Activated CD4-positive, CD25-positive, alpha-beta regulatory T cell (primary cell): ENCODE measurements at places on chromosomes 13 and 19.

- no peak for DNase-seq
Measured at GRCh38 chr13:105147461-105147860, 1388.0 kb downstream of the EFNB2 start.

DNA sequence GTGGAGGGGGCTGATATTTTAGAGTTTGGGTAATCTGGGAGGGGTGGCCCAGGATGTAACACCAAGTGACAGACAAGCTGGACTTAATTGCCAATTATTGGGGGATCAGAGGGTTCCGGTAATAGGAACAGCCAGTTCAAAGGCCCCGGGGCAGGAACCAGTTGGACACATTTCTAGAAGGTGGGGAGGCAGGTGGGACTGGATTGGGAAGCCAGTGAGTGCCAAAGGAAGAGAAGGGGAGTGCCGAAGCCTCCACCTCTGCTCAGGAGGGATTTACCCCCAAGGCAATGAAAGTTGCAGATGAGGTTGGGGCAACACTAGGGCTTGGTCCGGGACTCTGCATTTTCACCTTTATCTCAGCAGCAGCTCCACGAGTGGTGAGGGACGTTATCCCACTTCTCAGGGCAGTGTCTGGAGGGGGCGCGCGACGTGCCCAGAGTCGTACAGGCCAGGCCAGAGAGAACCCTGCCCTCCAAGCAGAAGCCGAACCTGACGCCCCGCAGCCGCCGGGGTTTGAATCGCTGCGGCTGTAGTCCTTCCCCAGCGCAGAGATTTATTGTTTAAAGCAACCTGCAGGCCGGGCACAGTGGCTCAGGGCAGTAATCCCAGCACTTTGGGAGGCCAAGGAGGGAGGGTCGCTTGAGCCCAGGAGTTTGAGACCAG lies 5.7 kb upstream of the JUND start:
- DNase-seq: no peak

GRCh38 chr19:37905946-37906868 lies at the start of gene WDR87:
Gene WDR87, minus strand, starts transcription at chr19:37906594. Its CDS starts 8,355 bp downstream, at chr19:37898239.
- peak; percentile 29 for DNase-seq

- no peak for DNase-seq
Measured at GRCh38 chr13:28052945-28053344, 47.4 kb downstream of the FLT3 start.

GRCh38 chr19:32339988-32340874 lies 5.2 kb upstream of the ZNF507 start:
- peak; percentile 22 for DNase-seq

GRCh38 chr19:4391701-4392483 lies 8.5 kb downstream of the SH3GL1 start:
- no peak for DNase-seq

DNA sequence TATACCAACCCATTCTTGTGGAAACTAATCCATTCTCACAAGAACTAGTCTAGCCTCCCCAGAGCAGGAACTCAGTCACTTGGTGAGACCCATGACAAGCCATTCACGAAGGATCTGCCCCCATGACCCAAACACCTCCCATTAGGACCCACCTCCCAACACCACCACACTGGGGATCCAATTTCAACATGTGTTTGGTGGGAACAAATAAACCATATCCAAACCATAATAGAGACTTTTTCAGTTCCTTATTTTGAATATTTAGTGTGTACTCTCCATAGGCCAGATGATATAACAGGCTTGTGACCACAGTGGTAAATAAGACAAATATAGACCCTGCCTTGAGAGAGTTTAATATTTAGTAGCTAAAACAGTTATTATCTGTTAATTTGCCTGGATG lies 227.5 kb upstream of the SERP2 start:
- no peak for DNase-seq

DNA sequence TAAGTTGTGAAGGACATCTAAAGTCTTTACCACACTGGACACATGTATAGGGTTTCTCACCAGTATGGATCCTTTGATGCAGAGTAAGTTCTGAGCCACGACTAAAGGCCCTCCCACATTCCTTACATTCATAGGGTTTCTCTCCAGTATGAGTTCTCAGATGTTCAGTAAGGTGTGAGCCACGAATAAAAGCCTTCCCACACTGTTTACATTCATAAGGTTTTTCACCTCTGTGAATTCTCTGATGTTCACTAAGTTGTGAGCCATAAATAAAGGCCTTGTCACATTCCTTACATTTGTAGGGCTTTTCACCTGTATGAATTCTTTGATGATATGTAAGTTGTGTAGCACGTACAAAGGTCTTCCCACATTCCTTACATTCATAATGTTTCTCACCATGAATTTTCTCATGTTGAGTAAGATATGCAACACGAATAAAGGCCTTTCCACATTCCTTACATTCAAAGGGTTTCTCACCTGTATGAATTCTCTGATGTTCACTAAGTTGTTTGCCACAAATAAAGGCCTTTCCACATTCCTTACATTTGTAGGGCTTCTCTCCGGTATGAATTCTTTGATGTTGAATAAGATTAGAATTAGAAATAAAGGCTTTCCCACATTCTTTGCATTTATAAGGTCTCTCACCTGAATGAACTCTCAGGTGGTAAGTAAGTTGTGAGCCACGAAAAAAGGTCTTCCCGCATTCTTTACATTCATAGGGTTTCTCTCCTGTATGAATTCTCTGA lies 29.8 kb downstream of the ZNF571 start:
- no peak for DNase-seq

GRCh38 chr13:22403144-22403543 lies 732.3 kb downstream of the FGF9 start:
- DNase-seq: no peak

DNA sequence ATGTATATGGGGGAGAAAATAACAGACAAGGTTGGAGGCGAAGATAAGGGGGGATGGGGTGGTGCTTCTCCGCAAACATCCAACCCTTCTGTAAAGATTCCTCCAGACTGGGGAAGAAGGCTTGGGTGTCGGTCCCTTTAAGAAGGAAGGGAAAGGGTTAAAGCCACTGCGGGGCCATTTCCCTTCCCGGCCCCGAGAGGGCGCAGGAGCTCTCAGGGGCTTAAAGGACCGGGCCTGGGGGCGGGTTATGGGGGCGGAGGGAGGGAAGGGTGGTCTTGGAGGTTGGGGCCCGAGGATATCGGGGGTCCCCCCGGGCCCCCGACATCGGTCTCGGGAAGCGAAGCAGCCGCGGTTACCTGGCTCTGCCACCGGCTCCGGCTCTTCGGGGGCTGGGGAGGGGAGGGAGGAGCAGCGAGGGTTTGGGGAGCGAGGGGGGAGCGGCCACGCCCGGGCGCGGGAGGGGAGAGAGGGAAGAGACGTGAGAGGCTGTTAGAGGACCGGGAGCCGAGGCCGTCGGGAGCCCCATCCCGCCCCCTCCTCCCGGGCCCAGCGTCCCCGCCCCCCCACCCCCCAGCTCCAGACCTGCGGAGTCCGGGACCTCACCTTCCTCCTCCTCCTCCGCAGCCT lies 2.8 kb downstream of the TNNT1 start:
- DNase-seq: no peak
